ENCODE measurements at places on chromosomes 16 and 17.

DNA sequence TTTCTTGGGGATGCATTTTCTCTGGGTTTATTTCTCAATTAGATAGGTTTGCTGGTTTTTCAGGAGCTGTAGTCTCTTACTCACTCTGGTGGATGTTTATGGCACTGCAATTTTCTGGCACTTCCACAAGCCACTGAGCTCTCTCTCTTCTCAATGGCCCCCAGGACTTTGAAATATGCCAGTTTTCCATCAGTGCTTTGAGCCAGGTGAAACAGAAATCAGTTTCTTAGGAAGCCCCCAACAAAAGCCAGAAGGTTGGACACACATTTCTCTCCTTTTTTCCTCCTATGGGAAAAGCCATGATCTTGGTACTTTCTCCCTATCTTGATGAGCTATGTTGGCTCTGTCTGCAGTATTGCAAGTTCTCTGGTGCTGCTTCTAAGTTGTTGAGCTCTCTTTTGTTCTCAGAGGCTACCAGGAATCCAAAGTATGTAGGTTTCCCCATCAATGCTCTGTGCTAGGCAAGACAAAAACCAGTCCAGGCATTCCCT is 90.7 kb upstream of the SMIM36 start:
- DNase-seq = peak; percentile 64

DNA sequence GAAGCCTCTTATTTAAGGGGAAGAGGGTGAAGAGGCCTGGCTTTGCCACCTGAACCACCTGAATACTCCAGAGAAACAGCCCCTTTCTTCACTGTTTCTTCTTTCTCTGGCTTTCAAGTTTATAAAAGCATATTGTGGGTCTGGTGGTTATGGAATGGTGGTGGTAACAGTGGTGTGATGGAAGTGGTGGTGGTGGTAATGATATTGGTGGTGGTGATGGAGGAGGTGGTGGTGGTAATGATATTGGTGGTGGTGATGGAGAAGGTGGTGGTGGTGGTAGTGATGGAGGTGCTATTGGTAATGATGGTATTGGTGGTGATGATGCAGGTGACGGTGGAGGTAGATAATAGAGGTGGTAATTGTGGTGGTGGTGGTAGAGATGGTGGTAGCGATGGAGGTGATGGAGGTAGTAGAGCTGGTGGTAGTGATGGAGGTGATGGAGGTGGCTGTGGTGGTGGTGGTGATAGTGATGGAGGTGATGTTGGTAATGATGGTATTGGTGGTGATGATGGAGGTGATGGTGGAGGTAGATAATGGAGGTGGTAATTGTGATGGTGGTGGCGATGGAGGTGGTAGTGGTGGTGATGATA is 14.1 kb upstream of the C1QL1 start:
- DNase-seq = no peak

DNA sequence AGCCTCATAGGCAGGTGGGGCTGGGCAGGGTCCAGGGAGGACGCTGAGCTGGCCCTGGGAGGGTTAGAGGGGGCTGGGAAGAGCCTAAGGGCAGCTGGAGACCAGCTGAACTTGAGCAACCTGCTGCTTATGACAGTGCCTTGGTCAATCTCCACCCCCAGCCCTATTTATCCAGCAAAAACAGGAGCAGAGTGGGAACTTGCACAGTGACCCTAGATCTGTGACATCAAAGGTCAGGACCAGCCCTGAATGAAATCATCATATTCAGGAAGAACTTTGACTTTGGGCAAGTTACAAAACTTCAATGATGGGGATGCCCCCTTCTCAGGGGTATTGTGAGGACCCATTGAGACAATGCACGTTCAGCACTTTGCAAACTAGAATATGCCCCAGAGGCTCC is 9.4 kb downstream of the CD300LF start:
- no peak for DNase-seq

- no peak for DNase-seq
These were observed 37.7 kb downstream of the TMEM204 start for GRCh38 chr16:1571012-1571671.

DNA sequence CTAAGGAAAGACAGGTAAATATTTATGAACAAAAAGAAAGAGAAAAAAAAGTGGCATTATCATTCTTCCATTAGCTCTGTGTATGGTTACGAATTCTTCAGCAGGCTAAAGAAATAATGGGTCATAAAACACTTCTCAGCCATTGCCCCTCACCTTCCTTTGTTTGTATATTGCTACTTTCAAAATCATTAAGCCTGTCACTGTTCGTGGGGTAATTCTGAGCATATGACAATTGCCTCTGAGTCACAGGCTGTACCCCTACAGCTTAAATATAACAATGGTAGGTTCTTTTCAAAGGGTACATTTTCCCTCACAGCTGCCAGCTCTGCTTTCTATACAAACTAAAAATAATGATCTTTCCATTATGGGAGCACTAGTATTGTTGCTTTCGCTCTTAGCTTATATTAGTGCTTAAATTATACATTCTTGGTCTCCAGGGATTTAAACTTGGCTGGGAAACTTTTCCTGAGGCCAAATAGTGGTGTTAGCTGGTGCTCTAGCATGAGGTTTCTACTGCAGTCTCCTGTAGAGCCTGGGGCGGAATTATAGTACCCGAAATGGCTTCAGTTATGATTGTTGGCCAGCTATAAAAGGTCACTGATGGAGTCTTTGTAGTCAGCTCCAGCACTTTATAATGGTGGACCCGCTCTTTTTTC is 74.7 kb upstream of the CDH11 start:
- no peak for DNase-seq

- DNase-seq = no peak
These were observed 48.2 kb downstream of the METRNL start for GRCh38 chr17:83127431-83128160.

DNA sequence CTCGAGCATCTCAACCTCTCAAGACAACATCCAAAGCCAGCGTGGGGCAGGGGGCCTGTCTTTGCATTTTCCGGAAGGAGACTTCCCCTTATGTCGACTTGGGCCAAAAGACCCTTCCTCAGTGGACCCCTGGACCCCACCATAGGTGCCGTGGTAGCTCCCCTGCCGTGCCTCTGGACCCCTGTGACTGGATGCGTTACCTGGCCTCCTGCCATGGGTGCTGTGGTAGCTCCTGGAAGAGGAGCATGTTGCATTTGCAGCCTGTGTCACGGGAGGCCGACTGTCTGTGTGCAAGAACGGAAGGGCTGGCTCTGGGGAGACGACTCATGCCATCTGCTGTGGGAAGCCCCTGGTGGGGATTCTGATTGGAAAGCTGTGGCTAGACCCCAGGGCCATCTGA is 130.1 kb downstream of the FOXL1 start:
- DNase-seq = no peak

- DNase-seq = no peak
These were observed 221.4 kb downstream of the MSI2 start for GRCh38 chr17:57477522-57478362.

DNA sequence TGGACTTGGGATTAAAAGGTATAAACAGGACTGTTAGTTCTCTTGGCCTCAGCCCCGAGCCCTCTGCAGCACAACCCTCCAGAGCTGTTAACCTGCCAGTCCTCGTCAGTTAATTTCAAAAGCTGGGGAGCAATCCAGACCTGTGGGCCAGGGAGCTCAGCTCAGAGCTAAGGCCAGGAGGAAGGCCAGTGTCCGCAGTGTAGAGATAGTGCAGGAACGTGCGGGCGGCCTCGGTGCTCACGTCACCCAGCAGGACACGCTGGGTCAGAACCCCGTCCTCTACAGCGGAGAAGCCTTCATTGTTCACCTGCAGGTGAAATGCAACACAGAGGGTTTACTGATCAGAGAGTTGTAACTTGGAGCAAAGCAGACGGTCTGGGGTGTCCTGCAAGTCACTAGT is 15.4 kb upstream of the NLRC3 start:
- DNase-seq = no peak

DNA sequence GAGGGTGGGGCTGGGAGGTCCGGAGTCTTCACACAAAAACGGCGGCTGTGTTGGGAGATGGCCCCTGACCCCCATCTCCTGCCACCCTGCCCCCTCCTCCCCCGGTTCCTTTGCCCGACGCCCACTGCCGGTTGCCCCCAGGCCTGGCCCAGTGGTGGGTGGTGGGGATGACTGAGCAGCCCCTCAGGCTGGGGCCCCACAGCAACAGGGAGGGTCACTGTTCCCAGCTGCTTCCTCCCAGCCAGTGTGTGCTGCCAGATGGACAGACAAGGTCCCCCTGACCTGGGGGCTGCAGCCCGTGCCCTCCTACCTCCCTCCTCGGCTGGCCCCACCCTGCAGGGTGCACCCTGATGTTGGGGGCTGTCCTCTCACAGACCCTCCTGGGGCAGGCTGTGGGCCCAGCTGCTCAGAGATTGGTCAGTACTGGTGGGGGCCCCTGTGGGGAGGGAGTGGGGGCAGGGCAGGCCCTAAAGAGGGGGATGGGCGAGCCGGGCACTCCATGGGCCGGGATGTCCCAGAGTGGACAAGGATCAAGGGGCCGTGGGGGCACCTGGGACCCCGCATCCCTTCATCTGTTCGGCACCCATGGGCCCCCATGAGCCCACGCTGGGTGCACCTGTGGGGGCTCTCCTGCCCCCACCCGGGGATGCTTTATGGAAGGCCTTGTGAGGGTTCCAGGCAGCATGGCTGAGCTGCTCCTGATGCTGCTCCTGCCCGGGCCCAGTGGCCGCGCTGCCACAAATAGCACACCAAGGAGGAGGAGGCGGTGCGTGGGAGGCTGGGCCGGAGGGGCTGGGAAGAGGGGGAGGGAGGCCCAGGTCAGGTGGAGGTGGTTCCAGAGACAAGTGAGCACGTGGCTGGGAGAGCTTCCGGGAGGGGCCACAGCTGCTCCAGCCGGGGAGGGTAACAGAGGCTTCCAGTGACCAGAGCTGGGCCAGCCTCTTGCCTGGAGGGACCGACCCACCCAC is 5.1 kb downstream of the C1QTNF8 start:
- no peak for DNase-seq

DNA sequence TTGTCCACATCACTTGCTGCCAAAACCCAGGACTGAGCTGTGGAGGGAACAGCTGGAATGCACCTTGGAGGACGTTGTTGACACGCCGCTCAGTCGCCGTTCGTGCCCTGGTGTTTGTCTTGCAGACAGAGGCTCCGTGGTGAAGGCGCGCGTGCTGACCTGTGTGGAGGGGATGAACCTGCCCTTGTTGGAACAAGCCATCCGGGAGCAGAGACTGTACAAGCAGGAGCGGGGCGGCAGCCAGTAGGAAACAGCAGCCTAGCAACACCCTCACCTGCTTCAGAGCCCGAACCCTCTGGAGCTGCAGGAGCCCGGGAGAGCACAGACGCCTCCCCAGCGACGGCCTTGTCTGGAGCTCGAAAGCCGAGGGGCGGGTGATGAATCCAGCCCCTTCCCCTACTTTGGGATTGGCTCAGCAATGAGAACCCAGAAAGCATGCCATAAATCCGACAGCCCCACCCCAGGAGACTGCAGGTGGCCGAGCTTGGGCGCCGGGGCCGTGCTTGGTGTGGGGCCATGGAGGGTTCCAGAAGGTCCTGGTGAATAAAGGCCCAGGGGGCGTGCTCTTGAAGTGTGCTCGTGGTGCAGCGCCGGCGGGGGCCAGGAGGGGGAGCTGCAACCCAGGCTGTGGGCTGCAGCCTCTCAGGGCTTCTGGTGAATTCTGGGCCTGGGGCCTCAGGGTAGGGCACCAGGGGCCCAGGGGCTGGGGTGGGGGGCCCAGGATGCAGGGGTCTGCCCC is 470 bp upstream of the CDK3 start:
- no peak for DNase-seq

DNA sequence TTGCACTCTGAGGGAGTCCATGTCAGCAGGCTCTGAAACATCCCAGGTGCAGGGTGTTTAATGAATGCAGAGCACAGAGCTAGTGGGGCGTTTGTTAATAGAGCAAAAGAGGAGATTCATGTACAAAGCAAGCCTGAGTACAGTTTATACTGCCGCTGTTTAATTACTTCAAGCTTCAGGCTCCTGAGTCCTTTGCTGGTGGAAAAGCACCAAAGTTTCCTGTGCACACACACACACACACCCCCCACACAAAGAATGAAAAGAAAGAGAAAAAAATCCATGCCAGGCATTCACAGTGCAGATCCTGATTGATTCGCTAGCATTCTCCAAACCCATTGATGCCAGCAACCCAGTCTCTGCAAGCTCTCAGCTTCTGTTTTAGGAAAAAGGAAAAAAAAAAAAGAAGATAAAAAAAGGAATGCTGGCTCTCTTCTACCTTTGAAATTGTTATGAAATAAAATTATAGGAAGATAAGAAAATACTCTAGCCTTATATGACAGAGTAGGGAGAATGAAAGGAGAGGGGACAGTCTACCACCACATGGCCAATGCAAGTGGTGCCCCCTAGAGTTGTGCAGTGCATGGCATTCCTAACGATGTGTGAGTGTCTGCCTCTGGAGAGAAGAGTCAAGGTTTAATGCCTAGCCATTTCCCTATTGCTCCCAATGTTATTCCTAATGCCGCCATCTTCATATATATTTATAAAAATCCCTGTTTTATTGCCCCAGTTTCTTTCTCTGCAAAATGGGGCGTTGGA is 216.5 kb downstream of the TMEM114 start:
- no peak for DNase-seq

DNA sequence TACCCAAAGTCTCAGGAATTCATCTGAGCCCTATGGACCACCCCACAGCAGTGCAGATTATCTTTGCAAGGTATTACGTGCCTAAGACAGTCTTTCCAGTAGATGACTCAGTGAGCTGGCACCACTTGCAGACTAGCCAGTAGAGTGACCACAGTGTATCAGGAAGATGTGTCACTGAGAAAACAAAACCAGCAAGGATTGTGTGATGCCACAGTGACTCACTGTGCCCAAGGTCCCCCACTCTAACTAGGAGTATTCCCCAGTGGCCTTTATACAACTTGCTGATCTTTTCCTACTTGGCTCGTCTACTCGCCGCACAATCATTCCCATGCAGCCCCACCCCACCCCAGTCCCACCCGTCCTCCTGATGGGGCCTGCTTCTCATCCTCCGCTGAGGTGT is 26.8 kb upstream of the PRKCA start:
- DNase-seq = no peak

DNA sequence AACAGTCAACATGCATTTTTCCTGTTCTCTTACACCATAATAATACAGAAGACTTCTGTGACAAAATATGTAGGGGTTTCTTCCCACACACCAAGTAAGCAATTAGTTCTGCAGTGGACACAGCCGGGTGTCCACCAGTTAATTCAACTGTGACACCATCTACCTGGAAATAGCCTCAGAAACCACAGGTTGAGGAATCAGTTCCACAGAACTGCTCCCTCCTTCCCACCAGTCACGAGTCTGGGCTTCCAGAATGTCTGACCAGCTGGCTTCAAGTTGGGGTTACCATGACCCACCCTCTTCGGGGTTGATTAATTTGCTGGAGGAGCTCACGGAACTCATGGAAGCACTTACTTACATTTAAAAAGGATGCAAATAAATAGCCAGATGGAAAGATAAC is 13.6 kb upstream of the CCL5 start:
- no peak for DNase-seq

Measured in iPS DF 6.9 (cell line).